Activated CD8-positive, alpha-beta memory T cell treated with anti-CD3 and anti-CD28 coated beads for 1 hour (primary cell): ENCODE measurements at places on chromosomes 6 and 20.

- no peak for DNase-seq
Measured at GRCh38 chr6:143451531-143451930, 926 bp downstream of the PEX3 start.

- no peak for DNase-seq
Measured at GRCh38 chr6:108570517-108570916, 9.8 kb downstream of the FOXO3 start.

DNA sequence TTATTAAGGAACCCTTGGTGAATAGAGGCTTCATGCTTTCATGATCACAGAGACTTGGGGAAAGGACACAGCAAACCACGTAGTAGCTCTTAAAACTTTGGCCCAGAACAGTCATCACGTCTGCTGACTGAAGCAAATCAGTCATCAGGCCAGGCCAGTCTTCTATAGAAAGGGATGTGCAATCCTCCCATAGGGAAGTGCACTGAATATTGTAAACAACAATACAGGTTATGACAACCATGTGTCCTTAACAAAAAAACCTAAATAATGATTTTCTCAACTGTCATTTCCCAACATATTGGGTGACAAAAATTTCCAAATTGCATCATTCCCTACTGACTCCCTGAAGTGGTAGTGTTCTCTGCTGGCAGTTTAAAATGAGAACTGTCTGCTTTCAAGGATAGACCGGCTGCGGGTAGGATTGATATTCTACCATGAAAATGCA, 388.2 kb upstream of the CITED2 start:
- DNase-seq: no peak

DNA sequence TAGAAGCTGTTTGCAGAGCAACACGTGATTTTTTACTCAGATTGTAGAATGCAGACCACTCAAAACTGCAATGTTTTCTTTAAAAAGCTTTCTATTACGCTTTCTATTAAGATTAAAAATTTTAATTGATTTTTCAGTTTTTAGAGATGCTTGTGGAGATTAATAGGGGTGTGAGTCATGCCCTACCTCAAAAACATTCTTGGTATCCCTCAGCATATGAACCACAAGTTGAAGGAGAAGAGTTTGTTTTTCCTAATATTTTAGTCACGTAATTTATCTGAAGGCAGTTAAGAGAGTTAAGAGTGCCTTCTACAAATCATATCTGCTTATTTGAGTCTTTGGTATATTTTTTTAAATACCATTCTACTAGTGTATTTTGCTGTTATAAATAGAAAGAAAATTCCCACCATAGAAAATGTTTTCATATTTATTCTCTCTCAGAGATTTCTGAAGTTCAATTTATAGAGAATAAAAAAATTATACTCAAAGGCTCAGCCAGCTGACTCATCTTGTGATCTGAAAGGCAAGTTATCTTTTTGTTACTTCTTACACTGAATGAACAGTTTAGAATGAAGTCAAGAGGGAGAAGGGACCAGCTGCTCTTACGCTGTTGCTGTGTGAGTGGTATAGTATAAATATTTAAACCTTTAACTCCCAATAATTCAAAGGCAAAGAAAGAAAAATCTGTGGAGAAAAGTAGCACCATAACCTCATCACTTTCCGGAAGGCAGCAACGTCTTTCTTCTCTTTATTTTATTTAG, 7.6 kb downstream of the RIPOR2 start:
- no peak for DNase-seq

DNA sequence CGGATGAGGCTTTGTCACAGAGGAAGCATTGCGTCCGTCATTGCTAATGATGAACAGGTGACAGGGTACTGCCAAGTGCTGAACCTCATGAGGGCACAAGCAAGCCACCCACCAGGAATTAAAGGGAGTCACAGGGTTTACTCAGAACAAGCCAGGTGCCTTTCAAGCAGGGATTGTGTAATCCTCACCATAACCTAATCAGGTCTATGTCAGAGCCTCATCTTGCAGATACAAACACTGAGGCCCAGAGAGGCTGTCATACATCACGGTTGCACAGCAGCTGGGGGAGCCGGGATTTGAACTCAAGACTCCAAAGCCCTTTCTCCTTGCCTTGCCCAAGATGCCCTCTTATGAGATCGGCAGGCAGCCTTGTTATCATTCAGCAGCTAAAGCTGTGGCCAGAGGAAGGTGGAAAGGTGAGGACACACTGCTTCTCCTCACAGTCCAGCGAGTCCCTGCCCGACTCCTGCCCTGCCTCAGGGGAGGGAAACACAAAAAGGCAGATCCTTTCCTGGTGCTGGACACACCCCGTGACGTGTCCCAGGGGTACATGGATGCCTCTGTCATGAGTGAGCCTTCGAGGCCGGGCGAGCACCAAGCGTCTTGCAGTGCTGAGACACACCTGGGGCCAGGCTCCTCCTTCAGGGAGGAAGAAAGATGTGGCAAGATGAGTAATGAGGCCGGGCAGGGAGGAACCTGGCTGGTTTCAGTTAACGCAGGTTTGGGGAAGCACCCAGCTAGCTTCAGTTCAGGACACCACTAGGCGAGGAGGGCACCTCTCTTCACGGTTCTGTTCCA, 214.9 kb downstream of the LY86 start:
- DNase-seq: no peak

DNA sequence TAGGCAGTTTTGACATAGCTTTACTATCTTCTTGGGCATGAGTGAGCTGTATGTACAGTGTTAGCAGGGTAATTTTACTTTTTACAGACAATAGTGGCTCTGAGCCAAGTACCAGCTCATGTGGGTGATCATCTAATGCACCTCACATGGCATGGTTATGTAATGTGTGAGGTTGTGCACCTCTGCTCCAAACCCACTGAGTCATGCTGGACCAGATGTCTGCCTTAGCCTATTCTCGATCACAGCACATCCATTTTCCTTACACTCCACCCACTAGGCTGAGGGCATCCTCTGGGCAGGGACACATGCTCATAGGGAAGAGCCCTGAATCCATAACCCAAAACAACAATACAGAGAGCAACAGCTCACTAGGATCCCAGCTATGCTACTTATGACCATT, 71.6 kb upstream of the FBXL4 start:
- DNase-seq: no peak
